HuH-7.5 (cell line): ENCODE measurements at places on chromosomes 12 and 14.

DNA sequence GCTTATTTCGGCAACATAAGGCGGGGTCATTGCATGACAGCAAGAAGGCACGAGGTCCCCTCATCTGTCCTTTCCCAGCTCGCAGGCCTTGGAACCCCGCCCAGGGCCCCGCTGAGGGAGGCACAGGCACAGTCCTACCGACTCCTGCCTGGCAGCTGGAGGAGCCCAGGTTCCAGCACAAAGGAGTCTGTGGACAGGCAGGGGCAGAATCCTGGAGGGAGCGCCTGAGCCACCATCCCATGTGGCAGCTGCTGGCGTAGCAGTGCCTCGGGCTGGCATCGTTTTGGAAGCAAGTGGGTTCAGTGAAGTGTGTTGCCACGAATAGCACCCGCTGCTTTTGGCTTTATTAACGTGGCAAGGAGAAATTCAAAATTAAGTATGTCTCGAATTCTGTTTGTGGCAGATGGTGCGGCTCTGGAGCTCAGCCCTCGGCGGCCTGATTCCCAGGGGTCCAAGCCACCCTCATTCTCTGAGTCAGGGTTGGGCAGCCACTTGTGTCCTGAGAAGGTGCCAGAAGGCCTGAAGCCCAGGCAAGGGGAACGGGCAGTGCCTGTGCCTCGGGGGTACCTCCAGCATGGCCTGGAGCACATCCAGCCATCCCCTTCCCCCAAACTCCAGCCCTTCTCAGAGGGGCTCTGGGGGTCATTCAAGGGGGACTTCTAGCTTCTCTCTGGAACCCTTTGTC lies 35.9 kb downstream of the SLC8B1 start:
- no peak for DNase-seq

GRCh38 chr14:19902409-19902808 lies 18.0 kb upstream of the OR4K5 start:
- no peak for DNase-seq

DNA sequence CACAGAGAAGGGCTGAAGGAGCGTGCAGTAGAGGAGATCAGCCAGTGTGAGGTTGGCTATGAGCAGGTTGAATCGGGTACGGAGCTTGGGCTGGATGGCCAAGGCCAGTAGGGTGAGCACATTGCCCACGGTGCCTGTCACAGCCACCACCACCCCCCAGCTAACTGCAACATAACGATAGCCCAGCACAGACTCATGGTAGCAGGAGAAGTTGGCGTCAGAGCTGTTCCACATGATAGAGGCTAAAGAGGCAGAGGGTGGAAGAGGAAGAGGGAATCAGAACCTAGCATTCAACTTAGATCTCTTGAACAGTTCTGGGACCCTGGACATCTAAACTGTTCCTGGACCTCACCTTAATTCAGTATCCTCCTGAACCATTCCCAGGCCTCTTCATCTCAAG lies 668 bp downstream of the GPR84 start:
- DNase-seq = no peak

- DNase-seq = no peak
Observed at GRCh38 chr14:22848351-22849164, 12.2 kb downstream of the MMP14 start.

GRCh38 chr12:124764870-124765580 lies 98.6 kb downstream of the SCARB1 start:
- DNase-seq = no peak

DNA sequence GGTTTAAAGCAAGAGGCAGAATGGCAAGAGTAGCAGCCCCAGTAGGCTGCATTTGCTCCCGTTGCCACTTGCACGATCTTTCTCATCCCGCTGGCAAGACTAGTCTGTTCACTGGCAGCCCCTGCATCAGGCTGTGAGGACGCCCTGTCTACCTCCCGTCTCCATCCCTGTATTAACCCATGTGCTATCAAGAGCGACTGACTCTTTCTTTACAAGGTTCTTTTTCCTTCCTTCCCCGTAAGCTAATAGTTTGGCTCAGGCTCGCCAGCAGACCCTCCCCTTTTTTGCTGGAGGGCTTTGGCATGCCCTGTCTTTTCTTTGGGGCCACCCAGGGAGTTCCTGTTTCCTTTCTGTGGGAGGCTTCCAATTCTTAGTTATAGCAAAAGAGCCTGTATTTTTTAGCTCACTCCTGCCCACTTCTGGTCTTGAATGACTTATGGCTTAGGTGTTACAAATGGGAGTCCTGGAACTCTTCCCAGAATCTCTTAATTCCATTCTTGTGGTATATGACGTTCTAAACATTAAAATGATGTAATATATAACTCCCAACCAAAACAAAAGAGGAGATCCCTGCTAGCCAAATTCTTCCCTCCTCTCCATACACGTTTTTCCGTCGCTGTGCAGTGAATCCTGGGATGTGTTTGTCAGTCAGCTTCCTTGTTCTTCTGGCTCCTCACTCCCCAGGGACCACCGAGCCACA lies 149.0 kb downstream of the PRKCH start:
- DNase-seq = no peak

- DNase-seq = no peak
Observed at GRCh38 chr14:104333646-104334423, 195.4 kb downstream of the KIF26A start.

GRCh38 chr14:77421201-77421600 lies 2.1 kb downstream of the NOXRED1 start:
- no peak for DNase-seq

- DNase-seq = no peak
Observed at GRCh38 chr12:121669521-121669900, at the start of gene MORN3. MORN3 (minus strand) TSS chr12:121669654; CDS start chr12:121669483, 171 bp downstream.

DNA sequence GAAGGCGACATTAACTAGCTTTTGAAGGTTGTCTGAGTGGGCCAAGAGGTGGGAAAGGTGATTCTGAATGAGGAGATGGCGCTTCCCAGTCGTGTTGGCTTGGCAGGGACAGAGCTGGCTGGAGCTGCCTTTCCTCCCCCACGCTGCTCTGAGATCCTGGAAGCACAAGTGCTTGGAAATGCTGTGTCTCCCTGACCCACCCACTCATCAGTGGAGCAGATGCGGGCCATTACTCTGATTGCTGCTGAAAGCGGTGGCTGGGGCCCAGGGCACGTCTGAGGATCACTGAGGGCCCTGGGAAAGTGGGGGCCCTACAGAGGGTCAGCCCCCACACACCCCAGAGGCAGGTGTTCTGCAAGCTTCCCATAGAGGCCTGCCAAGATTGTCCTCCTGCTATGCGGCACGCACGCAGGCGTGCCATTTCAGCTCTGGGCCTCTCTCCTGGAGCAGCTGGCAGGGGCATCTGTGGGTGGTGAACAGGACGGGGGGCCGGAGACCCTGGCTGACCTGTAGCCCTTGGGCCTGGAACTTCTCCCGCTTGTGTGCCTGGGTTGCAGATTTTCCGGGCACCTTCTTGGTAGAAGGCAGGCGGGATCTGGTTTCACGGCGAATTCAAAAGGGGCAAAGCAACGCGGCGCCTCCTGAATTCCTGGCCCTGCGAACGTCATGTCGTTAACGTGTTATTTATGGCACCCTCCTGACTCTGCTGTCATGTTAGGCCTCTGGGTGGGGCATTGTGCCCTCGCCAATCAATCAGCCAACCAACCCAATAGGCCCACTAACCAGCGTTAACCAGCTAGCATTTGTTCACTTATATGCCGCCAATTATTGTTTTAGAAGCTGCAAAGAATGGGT lies 133.8 kb upstream of the TBX3 start:
- no peak for DNase-seq

DNA sequence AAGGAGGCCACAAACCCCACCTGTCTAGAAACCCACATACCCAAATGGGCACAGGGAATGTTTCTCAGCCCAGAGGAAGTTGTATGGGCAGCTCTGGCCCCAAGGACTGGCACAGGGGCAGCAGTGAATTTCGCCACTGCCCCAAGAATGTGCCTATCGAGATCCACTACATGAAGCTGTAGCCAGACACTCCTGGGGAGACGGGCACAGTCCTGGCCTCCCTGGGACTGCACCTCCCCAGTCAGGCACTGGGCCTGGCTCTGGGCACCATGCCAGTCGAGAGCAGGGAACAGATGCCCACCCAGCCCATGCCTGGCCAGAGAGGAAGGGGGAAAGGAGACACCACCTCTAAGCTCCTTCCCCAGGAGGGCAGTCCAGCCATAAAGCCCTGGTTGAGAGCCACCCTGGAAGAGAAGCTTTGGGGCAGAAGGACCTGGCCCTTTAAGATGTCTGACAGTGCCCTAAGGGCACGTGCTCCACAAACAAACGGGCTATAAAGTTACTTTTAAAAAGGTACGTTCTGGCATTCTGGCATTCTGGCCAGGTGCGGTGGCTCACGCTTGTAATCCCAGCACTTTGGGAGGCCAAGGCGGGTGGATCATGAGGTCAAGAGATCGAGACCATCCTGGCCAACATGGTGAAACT lies 8.4 kb downstream of the ADCY6 start:
- no peak for DNase-seq

DNA sequence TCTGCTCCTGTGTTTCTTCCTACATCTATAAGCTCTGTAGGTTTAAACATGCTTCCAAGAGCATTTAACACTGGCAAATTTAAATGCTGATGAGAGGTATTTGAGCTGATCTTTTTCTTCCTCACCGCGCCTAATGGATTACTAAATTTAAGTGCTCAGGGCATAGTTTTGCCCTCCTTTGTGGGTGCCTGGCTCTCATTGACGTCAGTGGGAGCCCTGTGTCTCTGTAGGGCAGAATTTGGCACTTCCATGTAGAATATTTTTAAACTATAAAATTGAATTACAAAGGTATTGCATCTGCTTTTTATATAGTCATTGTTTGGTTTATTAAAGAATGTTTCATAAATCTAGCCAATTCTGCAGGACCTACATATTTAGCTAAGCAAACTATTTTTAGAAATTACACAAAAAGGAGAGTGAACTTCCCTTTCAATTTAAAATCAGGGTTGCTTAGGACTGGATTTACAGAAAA lies 444.8 kb downstream of the AEBP2 start:
- no peak for DNase-seq

DNA sequence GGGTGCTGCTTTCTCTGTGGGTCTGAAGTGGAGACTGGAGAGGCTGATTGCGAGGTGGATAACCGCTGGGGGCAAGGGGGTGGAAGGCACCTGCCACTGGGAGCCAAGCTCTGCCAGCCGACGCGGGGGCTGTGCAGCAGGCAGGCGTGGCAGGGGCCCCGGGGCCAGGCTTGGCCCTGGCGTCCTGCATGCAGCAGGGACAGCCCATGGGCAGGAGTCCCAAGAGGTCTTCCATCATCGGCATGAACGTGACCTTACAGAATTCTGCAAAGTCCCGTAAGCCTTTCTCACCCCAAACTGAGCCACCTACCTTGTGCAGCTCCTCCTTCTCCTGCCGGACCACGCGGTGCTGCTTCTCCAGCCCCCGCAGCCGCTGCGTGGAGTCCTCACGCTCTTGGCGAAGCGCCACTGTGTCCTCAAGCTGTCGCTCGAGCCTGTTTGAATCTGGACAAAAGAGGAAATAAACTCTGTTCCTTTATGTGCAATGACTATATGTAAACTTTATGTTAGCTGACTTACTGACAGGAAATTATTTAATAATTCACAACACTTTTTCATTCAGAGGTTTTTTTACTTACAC lies 51.3 kb downstream of the AMN start:
- no peak for DNase-seq

GRCh38 chr14:89750281-89750755 lies 204.2 kb downstream of the EFCAB11 start:
- no peak for DNase-seq

DNA sequence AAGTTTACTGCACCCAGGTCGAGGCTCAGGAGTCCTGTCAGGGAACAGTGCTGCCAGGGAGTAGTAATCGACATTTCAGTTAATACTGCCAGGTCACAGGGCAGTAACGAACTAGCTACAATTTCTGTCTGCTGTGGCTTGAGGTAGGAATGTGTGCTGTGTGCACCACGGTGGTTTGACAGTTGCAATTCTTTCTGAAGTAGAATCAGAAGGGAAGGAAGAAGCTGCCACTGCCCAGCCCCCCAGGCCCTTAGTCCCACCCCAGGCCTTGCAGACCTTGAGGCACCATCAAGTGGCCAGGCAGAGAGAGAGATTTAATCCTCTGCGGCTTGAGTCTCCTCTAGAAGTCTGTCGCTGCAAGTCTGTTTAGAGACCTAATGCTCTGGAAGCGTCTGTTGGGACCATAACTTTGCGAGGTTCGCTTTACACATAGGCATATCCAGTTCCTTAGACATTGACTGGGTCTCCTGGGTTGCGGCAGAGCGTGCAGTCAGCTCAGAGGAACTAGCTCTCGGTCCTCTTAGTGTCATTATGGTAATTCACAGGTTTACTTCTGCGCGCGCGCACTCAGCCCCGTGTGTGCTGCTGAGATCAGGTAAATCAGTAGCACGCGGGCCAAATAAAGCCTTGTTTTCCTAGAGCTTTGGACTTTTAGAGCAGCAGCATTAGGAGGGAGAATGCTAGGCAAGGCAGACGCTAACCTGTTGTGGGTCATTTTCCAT lies 9.8 kb downstream of the NKX2-1 start:
- no peak for DNase-seq

DNA sequence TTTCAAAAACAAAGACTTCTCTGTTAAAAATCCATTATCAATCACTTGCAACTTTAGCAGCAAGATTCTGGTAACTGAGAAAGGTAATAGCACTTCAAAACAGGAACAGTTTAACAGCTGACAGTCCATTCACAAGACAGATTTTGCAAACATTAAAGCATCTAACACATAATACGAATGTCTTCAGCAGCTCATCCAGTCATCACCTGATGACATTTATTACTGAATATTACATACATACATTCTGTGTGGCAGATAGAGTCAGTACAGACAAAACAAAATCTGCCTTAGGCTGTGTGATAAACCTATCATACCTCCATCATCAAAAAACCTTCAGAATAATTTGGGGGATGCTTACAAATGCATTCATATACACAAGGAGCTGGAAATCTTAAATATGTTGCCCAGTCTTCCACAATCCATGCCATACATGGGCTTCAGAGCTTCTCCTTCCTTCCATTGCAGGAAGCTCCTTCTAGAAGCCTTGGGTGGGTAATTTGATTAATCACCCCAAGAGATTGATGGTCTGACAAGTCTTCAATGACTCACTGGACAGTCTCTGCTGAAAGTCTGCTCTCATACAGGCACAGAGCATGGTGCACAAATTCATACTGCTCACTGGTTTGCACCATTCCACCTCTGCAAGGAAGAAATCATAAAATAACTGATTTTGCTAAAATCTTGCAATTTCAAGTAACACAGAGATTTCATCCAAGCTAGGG lies 1.6 kb upstream of the PTPRB start:
- DNase-seq = no peak

DNA sequence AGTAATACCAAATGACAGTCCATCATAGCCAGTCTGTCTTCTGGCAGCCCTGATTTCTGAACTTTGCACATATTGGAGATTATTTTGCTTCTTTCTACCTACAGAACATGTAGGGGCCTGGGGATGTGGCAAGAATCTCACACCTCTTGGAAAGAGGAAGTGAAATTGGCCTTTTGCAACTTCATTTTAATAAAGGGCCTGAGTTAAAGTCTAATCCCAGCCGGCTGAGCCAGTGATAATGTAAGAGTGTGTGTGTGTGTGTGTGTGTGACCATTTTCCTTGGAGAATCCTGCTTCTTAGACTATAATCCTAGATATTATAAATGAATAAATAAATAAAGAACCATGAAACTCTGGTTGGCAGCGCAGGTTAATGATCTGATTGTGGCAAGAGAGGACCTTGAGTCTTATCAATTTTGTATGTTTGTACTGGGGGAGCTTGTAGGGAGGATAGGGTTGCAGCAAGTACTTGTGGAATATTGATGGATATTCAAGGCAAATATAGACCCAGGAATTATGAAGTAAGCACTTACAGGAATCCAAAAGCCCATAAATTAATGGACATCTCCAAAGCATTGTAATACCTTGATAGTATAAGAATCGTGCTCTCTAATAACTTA lies 233.2 kb upstream of the AMIGO2 start:
- no peak for DNase-seq
